HT1080 (cell line): ENCODE measurements at places on chromosomes 6 and 20. TPM values are rescaled to one million over a fixed set of nuclear protein-coding genes. Genes with fewer than 3 reads are reported as not detected.

SRC gene
- 10.5 and 13.9 TPM in 2 replicates for total RNA-seq

PEDS1 gene
- 29.2 and 38.7 TPM in 2 replicates for total RNA-seq

FAM217A gene
- total RNA-seq, result not detected in 2 replicates

FKBP1C gene
- 0.17 and 0.69 TPM in 2 replicates for total RNA-seq

SYCP2 gene
- total RNA-seq, result 0.35 and 0.47 TPM in 2 replicates

MYH7B gene
- total RNA-seq, result 0.33 TPM in 1 of 2 replicates, not detected in the other

MAPK13 gene
- total RNA-seq, result 0.60 and 1.0 TPM in 2 replicates

TBC1D20 gene
- total RNA-seq, result 20.4 and 25.2 TPM in 2 replicates

HRH3 gene
- total RNA-seq, result not detected in 2 replicates

GRIK2 gene
- 0.20 TPM in 1 of 2 replicates, not detected in the other for total RNA-seq

ZBTB9 gene
- 8.2 and 8.4 TPM in 2 replicates for total RNA-seq

LY6G6D gene
- total RNA-seq, result not detected in 2 replicates

PTCHD4 gene
- 9.0 and 11.9 TPM in 2 replicates for total RNA-seq

MCCD1 gene
- not detected in 2 replicates for total RNA-seq

SLC16A10 gene
- 5.2 TPM in 2 replicates for total RNA-seq

SLC22A7 gene
- not detected in 2 replicates for total RNA-seq

TP53TG5 gene
- total RNA-seq, result not detected in 2 replicates

BMP2 gene
- total RNA-seq, result 0.32 and 0.57 TPM in 2 replicates

CD40 gene
- total RNA-seq, result not detected in 2 replicates

NCOA6 gene
- 4.7 and 7.5 TPM in 2 replicates for total RNA-seq

KHDC1L gene
- total RNA-seq, result not detected in 2 replicates

ADIG gene
- total RNA-seq, result not detected in 2 replicates
